T-helper 1 cell (primary cell): ENCODE measurements at places on chromosomes 13 and 19.

GRCh38 chr19:35773020-35773806 lies 2.2 kb upstream of the ARHGAP33 start:
- DNase-seq, result no peak

DNA sequence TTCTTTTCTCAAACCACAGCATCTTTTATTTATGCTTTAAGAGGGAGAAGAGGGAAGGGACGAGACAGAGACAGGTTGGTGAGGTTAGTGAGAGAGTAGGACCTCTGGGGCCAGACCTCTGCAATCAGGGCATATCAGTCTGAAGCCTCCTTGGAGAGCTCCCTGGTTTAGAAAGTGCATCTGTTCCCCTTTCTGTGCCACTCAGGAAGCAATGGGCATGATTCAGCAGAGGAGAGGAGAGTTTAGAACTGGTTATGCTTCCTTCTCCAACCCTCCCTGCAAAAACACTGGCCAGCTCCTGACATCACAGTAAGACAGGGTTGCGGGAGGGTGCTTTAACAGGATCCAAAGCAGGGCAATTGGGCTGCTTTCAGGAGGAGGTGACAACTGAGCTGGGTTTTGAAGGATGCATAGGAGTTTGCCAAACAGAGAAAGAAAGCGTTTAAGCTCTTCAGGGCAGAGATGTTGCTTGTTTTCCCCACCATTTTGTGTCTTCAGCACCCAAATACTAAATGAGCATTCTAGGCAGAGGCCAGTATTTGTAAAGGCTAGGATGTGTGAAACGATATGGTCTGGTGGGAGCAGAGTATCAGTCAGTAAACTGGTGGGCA lies 33.1 kb downstream of the CERS4 start:
- no peak for DNase-seq

DNA sequence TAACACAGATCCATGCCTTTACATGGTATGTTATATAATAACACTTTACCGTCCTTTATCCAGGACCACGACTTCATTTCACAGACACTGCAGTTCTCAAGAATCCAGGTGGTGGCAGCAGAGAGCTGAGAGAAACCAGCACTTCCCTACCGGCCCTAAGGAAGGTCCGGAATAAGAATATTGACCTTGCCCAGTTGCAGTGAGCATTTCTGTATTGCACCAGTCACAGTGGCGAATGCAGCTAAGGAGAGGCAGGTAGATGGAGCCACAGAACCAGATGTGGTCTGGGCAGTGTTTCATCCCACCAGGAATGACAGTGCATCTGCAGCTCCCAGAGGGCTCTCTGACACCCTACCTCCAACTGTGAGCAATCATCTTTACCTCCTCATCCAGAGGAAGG lies 44.6 kb downstream of the ZNF787 start:
- no peak for DNase-seq

GRCh38 chr19:17243211-17243829 lies 2.4 kb downstream of the NR2F6 start:
- no peak for DNase-seq

- DNase-seq, result no peak
These were observed 2.6 kb downstream of the ERICH4 start for GRCh38 chr19:41445575-41445974.

DNA sequence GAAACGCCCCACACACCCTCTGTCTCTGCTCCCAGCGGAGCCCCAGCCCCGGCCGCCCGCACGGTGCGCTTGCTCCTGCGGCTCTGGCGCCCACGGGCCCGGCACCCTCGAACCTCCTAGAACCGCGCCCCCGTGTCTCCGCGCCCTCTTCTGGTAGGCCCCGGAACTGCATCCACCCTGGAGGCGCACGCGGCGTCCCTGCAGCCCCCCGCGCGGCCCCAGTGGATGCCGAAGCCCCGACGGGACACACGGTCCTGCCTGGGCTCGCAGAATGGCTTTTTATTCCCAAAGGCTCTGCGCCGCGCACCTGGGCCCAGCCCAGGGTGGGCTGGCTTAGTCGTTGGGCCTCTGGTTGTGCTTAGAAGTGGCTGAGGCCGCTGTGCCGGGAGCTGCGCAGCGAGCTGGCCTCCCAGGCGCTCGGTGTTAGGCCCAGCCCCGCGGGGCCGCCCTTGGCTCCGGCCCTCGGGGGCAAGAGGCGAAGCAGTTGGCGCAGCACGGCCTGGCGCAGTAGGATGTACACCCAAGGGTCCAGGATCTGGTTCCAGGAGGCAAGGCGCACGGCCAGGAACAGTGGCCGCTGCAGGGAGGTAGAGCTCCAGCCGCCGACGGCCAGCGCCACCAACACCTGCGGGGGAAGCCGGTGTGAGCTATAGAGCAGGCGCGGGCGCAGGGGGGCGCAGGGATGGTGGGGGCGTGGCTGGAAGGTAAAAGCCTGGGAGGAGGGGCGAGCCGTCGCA lies 2.8 kb downstream of the PTGER1 start:
- DNase-seq, result peak; percentile 82

- DNase-seq, result no peak
These were observed 50.9 kb downstream of the SOX21 start for GRCh38 chr13:94661406-94661805.

- no peak for DNase-seq
These were observed 4.6 kb upstream of the MUC16 start for GRCh38 chr19:9014803-9015202.

GRCh38 chr13:99800011-99800410 lies 171.6 kb downstream of the ZIC5 start:
- no peak for DNase-seq

DNA sequence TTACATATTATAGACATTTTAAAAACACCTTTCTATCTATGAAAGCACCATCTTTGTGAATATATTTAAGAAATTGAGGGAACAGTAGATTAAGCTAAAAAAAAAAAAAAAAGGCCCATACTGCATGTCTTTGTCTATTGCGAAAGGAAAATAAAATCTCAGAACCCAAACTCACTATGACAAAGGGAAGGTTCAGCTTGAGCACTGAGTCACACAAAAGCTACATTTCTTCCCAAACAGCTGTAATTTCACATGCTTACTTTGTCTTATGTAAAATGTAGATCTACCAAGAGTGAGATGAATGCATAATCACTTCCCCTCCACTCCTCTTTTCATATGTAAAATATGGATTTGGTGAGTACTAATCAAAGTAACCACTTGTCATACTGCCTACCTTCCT lies 640.1 kb upstream of the KLF12 start:
- DNase-seq, result no peak

GRCh38 chr13:40769970-40770369 lies 1.0 kb downstream of the MRPS31 start:
- no peak for DNase-seq

GRCh38 chr13:27783111-27783510 lies 9.2 kb upstream of the GSX1 start:
- DNase-seq, result no peak

DNA sequence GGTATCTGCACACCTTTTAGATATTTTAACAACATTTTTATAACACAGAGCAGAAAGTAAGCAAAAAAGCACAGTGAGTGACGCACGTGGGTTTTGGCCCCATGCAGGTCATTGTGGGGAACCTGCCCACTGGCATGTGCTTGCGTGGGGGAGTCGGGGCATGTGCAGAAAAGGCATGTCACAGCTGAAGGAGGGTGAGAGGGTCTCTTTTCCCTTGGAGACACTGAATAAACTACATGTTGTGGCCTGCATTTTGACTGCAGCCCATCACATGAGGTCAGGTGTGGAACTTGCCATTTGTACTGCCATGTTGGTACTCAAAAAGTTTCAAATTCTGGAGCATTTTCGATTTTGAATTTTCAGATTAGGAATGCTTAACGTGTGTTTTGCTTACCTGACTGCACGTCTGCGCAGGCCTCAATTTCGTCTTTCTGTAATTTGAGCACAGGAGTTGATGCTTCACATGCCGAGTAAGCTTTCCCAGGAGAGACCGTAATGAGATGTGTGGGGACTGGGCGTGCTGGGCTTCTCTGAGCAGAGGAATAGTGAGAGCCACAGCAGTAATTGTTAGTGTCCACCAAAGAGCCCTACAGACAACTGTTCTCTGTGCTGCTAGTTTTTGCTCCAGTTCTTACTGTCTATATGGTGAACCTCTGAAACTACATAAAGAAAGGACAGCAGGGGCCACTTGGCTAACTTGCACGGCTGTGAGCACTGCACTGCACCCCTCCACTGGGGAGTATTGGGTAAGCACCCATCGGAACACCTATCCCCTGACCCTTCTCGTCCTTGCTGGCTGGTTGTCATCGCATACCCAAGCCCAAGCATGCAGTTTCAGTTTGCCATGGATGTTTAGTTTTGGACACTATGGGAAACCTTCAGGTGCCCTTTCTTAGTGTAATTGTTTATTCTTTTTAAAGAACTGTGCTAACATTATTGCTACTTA lies 72.9 kb upstream of the GPR183 start:
- DNase-seq, result no peak

- DNase-seq, result no peak
These were observed 87.8 kb downstream of the MAB21L1 start for GRCh38 chr13:35388441-35389355.

- DNase-seq, result no peak
These were observed 43.8 kb downstream of the ESD start for GRCh38 chr13:46753137-46753536.

GRCh38 chr13:69028936-69029335 lies 1078.7 kb upstream of the ATXN8OS start:
- no peak for DNase-seq

DNA sequence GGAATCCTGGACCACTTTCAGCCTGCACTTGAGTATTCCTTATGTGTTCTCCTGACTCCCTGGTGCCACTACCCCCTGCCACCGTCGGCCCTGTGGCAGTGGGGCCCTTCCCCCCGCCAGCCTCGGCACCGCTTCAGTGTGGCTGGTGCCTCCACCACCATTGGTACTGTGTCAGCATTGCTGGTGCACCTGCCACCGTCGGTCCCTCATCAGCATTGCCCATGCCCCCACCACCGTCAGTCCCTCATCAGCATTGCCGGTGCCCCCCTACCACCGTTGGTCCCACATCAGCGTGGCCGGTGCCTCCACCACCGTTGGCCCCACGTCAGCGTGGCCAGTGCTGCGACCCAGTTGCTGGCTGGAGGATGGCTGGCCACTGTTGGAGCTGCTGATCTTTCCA lies 228.5 kb downstream of the TM9SF2 start:
- no peak for DNase-seq

DNA sequence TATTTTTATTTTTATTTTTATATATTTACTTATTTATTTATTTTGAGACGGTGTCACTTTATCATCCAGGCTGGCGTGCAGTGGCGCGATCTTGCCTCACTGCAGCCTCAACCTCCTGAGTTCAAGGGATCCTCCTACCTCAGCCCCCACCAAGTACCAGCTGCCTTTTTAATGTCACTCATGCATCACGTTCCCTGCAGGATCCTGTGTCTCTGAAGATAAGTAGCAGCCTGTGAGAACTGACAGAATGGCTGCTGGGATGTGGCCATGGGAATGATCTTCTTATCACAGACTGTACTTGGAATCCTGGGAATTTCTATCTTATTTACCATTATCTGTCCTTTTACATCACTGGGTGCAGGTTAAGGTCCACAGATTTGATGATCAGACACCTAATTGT lies 9.2 kb upstream of the ZNF761 start:
- DNase-seq, result no peak

- DNase-seq, result no peak
These were observed 172.0 kb downstream of the TSHZ3 start for GRCh38 chr19:31177246-31177645.

DNA sequence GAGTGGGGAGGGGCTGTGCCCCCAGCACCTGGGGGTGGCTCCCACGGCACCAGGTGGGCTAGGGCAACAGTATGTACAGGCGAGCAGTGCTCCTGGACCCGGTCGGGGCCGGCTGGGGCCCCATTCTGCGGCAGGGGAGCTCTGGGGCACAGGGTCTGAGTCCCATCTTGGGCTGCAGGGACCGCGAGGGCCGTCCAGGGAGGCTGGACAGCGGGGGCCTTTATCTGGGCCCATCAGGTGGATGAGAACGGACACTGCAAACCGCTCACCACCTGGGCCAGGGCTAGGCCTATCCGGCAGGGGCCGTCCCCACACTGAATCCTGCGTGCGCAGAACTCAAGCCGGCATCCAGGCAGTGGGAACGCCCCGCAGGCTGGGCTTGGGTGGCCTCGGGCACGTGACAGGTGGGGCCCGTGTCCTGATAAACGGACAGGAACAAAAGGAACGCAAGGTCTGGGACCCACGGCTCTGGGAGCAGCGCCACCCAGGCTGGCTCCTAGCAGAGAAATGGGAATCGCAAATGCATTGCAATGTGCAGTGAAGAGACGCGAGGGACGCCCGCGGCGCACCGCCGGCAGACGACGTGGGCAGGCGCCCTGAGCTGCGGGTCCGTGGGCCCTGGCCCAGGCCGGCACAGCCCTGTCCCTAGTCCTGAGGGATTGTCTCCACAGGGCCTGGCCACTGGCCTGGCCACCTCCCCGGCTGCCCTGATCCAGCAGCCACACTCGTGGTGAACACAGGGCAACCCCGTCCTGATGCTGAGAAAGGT lies 29.7 kb downstream of the BTBD2 start:
- DNase-seq, result no peak

DNA sequence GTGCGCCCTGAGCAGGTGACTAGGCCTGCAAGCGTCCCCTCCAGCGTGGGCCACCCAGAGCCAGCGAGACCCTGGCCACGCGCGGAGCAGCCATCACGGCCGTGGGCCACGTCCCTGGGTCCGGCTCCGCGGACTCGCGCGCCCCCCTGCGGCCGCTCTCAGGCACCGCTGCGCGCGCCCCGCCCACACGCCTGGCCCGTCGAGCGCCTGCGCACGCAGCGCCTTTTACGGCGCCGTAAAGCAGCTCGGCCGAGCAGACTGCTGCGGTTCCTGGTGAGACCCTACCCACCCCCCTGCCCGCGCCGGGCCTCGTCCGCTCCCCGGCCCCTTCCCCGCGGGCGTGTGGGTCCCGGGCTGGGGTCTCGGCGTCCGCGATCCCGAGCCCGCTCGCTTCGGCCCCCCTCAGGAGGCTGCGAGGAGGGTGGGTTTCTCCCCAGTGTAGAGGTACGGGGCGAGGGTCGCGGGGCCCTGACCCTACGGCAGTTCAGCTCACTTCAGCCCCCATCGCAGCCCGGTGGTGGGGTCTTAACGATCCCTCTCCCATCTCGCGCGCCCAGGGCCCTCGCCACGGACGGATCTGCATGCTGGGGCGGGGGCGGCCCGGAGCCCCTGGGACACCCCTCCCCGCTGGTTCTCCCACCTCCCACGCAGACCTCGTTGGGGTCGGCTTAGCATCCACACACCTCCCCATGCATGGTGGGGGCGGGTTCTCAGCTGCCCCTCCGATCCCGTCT lies at the start of gene TRAPPC5:
Gene TRAPPC5 (plus strand): TSS at position 228 of the 734 bp plus-strand sequence. CDS start 1,421 bp downstream, outside the sequence.
- DNase-seq, result peak; percentile 76

GRCh38 chr13:20610006-20610405 lies 43.0 kb downstream of the IFT88 start:
- DNase-seq, result no peak

GRCh38 chr19:10454267-10454666 lies 33.9 kb downstream of the PDE4A start:
- no peak for DNase-seq
